NCI-H1417 (cell line): ENCODE measurements at places on chromosomes 2 and 18.

GRCh38 chr2:191845248-191845715 lies 1.6 kb downstream of the CAVIN2 start:
- DNase-seq = no peak

- no peak for DNase-seq
Observed at GRCh38 chr18:39749154-39749553, 2183.6 kb upstream of the CELF4 start.

DNA sequence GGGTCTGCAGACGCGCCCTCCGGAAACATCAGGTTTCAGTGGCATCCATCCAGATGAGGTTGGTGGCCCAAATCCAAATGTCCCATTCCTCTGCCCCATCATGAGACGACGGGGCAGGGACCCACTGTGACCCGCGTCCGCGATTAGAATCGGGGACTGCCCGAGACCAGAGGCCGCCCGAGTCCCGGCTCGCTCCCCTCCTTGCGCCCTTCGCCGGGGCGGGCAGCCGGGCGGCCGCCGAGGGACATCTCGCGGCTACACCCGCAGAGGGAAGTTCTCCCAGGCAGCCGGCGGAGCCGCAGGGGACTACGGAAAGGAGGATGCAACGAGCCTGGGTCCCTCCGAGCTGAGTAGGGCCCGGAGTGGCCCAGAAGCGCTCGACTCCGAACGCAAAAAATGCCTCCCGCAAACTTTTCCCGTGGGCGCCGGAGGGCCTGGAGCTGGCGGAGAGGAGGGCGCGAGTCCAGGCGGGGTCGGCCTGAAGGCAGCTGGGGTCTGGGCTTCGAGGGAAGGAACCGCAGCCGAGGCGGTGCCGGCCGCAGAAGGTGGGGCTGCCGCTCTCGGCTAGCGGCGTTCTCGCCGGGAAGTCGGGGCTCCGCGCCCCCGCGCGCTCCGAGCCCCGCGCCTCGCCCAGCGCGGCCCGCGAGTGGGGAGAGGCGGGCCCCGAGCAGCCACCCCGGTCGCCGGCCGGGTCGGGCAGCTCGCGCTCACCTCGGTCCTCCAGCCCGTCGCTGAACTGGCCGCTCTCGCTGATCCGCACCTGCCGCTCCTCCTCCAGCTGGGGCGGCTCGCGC lies 580 bp downstream of the TMEM163 start:
- peak; percentile 68 for DNase-seq

DNA sequence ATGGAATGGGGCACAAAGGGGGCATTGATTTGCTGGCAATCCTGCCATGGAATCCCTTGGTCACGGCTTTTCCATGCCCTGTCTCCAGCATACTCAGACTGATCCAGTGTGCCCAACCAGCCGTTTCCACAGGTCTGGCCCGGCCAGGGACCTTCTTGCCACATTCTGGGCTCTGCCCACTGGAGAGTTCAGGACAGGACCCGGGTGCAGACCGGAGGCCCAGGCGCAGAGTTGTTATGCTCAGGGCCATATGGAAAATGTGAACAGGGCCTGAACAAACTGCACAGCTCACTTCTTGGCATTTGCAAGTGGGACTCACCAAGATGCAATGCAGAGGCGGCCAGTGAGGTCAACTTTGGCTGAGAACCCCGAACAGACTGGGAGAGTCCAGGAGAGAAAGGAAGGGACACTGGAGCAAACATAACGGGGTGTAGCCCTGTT lies 15.6 kb upstream of the ASAP2 start:
- DNase-seq = no peak

GRCh38 chr18:73782405-73782804 lies 365.2 kb downstream of the FBXO15 start:
- DNase-seq = no peak

- DNase-seq = no peak
Observed at GRCh38 chr2:177893880-177894279, 178.7 kb downstream of the PDE11A start.

DNA sequence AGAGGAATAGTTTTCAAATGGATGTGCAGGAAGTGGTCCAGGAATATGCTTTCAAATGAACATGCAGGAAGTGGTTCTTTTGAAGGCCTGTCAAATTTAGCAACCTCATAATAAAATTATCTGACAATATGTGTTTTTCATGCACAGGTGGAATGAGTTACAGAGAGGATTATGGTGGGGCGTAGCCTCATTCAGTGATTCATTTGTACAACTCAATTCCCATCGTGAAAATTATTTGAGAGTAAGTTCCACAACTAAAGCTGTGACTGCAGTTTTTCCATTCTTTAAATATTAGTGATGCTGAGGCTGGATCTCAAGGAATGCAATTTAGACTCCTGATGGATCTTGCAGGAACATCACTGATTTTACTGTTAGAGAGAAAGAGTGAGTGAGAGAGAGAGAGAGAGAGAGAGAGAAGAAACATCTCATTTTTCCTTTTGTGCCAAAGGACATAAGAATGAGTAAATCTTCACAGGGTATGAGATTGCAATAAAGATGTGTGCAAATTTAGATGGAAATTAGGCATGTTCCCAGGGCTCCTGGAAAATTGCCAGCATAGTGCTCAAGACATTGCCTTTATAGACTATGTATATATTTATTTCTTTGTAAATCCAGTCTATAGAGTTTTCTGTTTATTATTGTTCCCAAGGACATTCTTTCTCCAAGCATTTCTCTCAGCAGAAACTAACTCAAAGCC lies 394.9 kb upstream of the ZEB2 start:
- DNase-seq = no peak

DNA sequence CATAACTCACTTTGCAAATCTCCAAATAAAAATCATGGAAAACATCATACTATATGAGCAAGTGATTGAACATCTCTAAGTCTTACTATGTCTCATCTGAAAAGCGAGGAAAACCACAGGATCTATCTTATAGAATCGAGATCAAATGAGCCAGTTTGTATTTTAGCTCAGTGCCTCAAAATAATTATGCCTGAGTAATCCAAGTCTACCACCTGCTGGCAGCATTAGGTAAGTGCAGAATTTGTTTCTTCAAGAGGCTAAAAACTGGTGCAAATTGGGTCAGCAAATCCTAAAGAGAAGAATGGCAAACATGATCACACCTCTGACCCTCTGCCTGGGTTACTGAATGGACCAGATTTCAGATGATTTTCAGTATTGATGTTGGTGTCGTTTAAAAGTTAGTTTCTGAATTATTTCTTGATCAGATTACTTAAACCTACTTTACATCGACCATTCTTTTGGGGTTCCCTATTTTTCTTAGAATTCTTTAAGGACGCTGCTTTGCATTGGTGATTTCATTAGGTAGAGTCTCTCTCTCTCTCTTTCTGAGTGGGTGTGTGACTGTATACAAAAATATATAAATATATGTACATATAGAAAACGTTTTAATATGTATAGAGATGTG lies 12.7 kb upstream of the FHOD3 start:
- peak; percentile 58 for DNase-seq

DNA sequence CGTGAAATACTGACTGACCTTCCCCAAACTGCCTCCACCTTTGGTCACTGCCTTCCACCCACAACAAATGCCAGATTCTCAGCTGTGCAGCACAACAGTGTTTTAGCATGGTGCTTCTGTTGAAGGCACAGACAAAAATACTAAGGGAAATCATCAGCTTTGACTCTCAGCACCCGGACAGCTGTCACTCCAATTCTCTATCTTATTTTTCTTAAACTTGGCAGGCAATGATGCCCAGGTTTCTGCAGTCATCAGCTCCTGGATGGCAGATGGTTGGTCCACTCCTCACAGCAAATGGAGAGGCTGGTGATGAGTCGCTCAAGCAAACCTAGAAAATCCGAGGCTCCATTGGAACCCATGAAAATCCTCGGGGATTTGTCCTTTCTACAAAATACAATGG lies 2.9 kb upstream of the FAM124B start:
- DNase-seq = no peak

DNA sequence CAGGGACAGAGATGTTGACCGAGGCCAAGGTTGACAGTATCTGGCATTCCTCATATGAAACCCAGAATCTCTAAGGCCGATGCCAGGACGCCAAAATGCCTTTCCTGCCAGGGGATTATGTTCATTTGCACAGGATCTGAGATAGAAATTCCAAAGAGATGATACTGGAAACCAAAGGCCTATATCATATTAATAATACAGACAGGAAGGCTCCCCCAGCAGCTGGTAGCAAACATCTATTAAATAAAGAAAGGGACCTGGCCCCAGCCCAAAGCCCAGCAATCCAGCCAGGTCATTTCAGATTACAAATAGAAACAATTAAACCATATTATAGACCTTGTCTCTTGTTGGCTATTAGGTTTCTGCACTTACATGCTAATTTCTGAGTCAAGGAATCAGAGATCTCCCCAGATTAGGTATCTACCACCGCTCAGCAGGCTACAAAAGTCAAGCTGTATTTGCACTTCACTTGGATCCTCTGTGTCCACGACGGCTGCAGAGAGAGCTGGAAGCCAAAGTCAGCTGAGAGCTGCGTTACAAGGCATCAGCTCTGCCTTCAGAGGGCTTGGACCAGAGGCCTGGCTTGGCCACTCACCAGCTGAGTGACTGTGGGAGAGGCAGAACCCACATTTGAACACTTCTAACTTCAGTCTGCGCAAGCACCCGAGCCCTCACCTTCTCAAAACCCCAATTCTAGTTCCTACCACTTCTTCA lies 269.3 kb upstream of the SIX2 start:
- DNase-seq = no peak

DNA sequence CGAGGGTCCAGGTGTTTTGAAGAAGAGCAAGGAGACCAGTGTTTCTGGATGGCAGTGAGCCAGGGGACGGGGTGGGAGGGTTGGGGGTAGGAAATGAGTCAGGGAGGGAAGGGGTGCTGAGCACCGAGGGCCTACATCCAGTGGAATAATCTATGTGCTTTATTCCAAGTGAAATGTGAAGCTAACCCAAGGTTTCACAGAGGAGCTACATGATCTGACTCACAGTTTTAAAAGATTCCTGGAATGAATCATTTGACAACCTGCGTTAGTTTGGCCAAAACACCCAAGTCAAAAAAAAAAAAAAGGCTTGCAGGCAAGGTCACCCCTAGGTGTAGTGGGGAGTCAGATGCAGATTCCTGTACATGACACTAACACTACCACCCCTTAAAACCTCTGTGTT lies 419.7 kb upstream of the MEX3C start:
- DNase-seq = no peak

GRCh38 chr2:240747256-240747655 lies 55.6 kb downstream of the AQP12A start:
- no peak for DNase-seq

DNA sequence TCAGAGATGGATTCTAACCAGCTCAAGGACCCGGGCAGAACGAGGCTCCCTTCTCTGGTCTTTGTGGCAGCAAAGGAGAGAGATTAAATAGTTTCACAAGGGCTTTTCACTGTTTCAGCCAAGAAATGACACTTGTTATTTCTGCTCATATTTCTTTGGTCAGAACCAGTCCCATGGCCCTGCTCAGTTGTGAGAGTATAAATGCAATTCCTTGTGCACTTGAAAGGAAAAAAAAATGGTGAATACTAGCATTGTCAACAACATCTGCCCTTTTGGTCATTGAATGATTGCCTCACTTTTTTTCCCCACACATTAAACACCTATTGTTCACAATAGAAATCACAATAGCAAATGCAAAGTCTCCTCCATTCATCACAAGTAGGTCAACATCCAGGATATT lies 104.4 kb downstream of the RDH14 start:
- DNase-seq = no peak

DNA sequence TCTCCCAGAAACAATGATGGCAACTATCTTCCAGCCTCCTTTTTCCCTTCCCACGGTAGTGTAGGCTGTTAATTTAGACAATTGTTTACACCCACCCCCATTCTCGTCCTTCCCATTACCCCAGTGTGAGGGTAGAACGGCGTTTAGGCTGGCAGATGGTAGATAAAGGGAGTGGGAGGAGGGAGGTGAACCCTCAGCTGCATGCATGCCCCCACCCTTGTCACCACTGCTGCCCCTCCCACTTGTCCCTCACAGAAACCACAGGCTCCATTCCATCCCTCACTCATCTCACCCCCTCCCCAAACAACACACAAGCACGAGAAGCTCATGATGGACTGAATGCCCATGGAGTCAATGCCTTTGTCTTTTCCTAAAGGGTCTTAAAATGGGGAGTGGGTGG lies 107.9 kb upstream of the PARD3B start:
- no peak for DNase-seq

- DNase-seq = peak; percentile 17
Observed at GRCh38 chr2:41989501-41990180, 58.2 kb upstream of the PKDCC start.

GRCh38 chr2:71742953-71743601 lies 289.7 kb downstream of the DYSF start:
- DNase-seq = no peak

DNA sequence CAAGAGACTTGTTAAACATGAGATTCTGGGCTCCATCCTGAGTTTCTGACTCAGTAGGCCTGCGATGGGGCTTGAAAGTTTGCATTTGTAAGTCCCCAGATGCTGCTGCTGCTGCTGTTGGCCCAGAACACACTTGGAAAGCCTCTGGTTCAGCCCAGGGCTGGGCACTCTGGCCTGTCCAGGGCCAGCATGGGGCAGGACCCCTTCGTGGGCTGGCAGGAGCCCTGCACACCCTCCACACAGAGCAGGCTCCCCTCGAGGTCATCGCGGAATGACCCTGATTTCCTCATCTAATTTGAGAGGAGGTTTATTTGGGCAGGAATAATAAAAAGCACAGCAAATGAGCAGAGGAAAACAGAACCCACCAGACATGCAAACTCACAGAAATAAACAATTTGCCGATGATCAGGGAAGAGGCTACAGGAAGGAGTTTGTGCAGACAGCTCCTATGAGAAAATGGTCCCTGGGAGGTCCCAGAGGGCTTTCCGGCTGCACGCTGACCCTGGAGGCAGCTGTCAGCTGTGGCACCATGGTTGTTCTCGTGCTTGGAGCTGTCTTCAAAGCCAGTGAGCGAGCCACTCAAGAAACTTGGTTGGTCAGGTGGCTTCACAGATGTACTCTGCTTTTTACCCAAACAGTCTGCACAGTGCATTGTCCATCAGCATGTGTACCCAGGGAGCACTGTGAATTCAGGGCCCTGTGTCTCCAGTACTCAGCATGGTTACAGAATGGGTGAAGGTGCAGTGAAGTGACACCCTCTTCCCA lies 119.3 kb downstream of the GLI2 start:
- no peak for DNase-seq
